ENCODE measurements at places on chromosomes 3 and 15. TPM values are rescaled to one million over a fixed set of nuclear protein-coding genes. Genes with fewer than 3 reads are reported as not detected.
A peak's percentile ranks its signal among the peaks of the same experiment; 100 is the strongest.

- no peak for DNase-seq
These were observed 16.7 kb downstream of the TFG start for GRCh38 chr3:100725935-100726513.

- DNase-seq, result peak; percentile 70
These were observed 15.0 kb downstream of the IL12A start for GRCh38 chr3:160003520-160004128.

DNA sequence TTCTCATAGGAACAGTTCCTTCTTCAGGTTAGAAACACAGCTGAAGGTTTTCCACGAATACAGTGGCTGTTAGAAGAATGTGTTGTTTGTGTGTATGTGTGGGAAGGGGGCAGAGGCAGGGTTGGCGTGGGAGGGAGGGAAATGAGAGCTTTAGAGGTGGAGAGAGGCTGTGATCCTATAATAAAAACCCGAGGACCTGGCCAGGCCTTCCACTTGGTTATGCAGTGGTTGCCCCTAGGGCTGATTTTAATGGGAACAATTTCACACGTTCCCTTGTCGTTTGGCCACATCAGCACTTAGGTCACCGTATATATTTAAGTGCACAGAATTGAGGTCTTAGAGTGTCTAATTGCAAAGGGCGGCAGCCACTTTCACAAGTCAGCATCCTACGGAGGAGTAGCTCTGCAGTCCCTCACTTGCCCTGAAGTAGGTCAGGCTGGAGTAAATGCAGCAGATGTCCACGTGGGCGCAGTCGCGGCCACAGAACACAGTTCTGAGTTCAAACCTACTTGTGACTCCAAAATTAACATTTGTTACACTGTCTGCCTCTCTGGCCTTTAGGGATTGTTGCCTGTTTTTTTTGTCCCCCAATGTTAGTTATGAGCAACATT is 85.6 kb downstream of the PDCD6IP start:
- DNase-seq, result peak; percentile 55

- DNase-seq, result peak; percentile 97
These were observed 21.6 kb upstream of the SLC6A20 start for GRCh38 chr3:45817831-45818522.

DNA sequence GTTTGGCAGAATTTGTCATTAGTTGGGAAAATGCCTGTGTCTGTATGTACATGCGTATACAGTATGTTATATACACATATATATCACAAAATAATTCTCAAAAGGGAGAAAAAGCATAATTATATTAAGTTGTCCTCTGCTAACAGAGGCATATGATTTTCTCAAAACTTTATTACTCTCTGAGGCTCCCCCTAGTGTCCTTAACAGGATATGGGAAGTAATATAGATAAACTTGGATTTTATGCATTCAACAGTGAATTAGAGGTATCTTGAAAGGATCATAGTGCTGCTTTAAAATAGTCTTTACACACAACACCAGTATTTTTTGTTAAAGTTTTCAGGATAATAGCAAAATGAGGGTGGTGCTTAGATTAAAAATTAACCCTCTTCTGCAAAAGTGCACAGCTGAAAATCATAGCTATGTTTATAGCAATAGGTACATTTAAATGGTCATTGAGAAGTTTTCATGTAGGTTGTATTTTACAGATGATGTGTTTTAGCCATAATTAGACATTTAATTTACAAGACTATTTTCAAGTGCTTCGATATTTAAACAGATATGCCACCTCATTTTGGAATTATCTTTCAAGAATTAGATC is 454.0 kb upstream of the ROBO2 start:
- no peak for DNase-seq

DNA sequence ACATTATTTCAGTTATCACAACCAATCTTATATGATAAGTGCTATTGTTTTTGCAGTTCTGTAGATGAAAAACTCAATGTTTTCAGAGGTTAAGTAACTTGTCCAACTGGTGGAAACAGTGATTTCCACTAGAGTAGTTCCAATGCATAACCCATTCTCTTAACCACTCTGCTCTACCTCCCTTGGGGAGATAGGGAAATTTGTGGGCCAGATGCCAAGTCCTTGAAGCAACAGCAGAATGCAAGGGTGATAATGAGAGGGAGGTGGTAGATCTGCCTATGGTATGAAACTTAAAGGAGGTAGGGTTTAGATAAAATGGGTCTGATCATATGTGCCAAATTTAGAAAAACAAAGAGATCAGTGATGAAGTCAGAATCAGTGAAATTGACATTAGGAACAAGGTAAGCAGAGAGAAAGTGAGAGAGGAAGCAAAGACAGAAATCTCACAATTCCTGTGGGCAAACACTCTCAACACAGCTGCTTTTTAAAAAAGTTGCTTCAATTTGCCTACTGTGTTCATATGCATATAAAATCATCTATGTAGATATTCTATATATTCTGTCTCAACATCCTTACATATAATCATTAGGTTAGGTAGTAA is 50.5 kb upstream of the UBP1 start:
- no peak for DNase-seq

GRCh38 chr3:141143517-141143916 is 88.1 kb upstream of the PXYLP1 start:
- DNase-seq, result no peak

DNA sequence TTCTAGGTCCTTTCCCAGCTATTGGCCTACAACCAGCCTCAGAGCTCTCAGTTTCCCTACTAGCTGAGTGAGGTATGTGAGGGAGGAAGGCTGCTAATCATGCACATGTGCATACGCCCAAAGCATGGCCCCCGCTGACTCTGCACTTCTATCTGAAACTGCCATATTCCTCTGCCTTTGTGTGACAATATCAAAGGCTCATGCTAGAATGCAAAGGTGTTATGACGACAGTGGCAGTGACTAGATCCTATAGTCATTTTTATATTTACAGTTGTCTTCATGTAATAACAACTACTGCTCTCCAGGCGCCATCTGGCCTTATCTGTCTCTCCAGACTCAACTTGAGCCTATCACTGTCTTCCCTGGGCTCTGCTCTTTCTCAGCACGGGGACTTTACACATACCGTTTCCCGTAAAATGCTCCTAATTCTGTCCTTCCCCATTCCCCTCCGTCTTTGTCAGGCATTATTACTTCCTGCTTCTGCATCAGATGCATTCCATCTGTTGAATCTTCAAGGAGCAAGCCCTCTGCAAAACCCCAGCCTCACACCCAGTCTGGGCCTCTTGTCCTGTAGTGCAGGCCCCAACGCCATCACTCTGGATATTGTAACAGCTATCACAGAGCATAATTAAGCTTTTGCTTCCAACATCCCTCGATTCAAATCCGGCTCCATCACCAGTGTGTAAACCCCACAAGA is 102.5 kb downstream of the PDCD6IP start:
- DNase-seq, result no peak

GRCh38 chr3:144437989-144438388 is 466.4 kb downstream of the DIPK2A start:
- DNase-seq, result no peak

Gene CFAP20DC
- total RNA-seq, result 8.2 TPM

Gene ITPKA
- total RNA-seq, result 14.2 TPM

Gene ZNF501
- 1.3 TPM for total RNA-seq
